ENCODE measurements at places on chromosomes 16 and 17.
A peak's percentile ranks its signal among the peaks of the same experiment; 100 is the strongest.

- DNase-seq, result no peak
Observed at GRCh38 chr16:66260522-66261254, 105.8 kb upstream of the CDH5 start.

GRCh38 chr16:23523876-23524385 lies 13.6 kb upstream of the GGA2 start:
- no peak for DNase-seq

DNA sequence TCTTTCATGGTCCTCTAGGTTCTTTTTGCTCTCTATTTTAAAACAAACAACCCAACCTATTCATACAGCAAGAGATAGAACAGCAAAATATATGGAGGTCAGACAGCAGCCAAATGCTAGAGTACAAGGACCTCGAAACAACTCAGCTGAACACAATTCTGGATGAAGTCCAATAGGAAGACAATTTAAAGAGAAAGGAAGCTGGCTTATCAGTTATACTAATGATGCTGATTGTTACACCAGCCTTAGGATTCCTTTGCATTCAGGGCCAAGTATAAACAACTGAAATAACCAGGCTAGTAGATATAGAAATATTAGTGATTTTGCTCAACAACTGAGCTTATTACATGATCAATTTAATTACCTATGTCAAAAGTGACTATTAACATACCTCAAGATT lies 2.5 kb downstream of the SSH2 start:
- DNase-seq, result no peak

- DNase-seq, result peak; percentile 60
Observed at GRCh38 chr16:31148281-31148728, 1.6 kb downstream of the PRSS36 start.

GRCh38 chr16:27959914-27960313 lies 103.6 kb downstream of the GSG1L start:
- no peak for DNase-seq

DNA sequence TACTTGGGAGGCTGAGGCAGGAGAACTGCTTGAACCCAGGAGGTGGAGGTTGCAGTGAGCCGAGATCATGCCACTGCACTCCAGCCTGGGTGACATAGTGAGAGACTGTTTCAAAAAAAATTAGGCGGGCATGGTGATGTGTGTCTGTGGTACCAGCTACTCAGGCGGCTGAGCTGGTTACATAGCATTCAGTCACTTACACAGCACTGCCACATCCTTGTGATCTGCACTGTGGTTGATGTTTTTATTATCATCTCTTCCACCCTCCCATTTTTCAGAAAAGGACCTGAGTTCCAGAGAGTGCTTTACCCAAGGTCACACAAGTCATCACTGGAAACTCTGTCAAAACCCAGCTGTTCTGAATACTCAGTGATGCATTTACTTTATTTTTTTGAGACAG lies 14.8 kb upstream of the KPNB1 start:
- DNase-seq, result no peak

- DNase-seq, result no peak
Observed at GRCh38 chr17:37813751-37814150, 68.9 kb upstream of the HNF1B start.

GRCh38 chr17:8322061-8322460 lies 12.0 kb downstream of the ARHGEF15 start:
- no peak for DNase-seq

DNA sequence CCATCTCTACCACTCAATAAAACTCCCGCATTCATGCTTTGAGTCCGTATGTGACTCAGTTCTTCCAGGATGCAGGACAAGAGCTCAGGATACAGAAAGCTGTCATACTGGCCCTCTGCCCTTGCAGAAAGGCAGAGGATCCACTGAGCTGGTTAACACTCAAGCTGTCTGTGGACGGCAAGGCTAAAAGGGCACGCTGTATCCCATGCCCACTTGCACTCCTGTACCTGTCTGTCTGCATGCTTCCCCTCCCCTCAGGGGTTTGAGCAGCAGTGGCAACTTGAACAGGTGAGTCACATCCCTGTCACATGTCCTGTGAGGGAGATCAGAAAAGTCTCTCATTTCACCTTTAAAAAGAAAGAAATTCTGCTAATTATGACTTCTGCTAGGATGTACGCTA lies 293.8 kb downstream of the HS3ST3B1 start:
- DNase-seq, result no peak

GRCh38 chr16:73026754-73027684 lies 20.9 kb downstream of the ZFHX3 start:
- DNase-seq, result no peak

GRCh38 chr16:12484972-12485371 lies 318.7 kb downstream of the CPPED1 start:
- DNase-seq, result no peak

- no peak for DNase-seq
Observed at GRCh38 chr16:68281368-68282063, 17.2 kb downstream of the SLC7A6 start.

GRCh38 chr17:50491505-50491904 lies 12.8 kb downstream of the RSAD1 start:
- no peak for DNase-seq

DNA sequence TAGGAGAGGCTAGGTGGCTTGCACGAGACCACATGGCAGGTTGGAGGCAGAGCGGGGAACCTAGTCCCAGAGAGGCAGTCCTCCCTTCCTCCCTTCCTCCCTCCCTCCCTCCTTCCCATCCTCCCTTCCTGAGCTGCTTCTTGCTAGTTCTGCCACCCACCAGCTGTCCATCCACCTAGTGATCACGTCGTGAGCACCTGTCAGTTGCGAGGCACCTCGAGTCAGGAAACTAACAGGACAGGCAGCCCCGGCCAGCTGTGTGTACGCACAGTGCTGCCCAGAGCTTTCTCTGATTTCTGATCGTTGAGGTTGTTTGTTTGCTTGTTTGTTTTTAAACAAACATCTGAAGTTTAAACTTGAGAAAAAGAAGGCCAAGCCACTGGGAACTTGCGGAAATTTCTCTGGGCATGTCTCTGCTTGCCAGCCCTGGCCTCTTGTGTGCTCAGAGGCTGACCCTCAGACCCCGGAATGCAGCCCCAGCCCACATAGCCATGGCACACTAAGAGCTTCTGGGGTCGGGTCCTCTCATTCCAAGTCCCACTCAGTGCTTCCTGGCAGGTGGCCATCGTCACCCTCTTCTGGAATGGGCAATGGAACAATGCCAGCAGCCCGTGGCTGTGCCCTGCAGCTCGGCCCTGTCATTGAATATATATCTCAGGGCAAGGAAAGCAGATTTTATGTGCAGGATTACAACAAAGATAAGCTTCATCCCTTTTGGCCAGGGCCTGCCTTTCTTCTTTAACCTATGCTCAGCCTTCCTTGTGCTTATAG lies 174.0 kb downstream of the KATNIP start:
- no peak for DNase-seq

- no peak for DNase-seq
Observed at GRCh38 chr16:57689762-57690558, 4.6 kb upstream of the DRC7 start.

GRCh38 chr17:3935825-3936355 lies 19.6 kb upstream of the P2RX1 start:
- no peak for DNase-seq

- DNase-seq, result no peak
Observed at GRCh38 chr17:74840989-74841666, 18.6 kb downstream of the GRIN2C start.

DNA sequence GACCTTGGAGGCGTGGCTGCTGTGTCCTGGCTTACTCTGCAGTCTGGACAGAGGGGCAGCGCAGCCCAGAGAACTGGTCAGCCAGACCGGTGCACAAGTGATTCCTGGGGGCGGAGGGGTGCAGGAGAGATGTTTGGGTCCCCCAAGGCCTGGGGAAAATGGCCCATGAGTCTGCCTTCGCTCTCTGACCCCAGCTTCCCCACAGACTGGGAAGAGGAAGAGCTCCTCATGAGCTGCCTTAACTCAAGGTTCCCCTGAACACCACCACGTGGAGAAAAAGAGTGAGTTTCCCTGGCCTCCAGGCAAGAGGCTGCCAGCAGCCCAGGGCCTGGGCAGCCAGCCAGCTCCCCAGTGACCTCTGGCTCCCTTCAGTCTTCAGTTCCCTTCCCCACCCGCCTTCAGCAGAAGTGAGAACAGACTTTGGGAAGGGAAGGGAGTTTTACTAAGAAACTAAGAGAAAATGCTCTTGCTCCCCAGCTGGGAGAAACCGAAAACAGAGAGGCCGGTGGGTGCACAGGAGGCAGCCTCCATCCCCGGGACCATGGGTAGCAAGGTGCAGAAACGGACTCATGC lies 2.0 kb upstream of the C17orf99 start:
- DNase-seq, result peak; percentile 53

DNA sequence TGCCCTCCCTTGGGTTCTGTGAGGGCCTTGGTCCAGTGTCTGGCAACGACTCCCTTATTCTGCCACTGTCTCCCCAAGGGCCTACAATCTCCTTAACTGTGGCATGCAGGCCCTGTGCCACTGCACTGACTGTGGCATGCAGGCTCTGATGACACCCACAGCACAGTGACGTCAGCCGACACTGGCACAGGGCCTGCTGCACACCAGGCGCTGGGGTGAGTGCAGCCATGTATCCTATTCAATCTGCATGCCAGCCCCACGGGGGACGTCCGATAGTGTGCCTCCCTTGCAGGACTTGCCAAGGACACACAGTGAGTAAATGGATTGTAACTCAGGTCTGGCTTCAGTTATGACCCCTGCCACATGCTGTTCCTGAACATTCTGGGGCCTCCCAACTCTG lies 39.8 kb upstream of the RASD1 start:
- DNase-seq, result no peak
